ENCODE measurements at places on chromosomes 13 and 19. TPM values are rescaled to one million over a fixed set of nuclear protein-coding genes. Genes with fewer than 3 reads are reported as not detected.

The AP1M2 gene
- total RNA-seq = 0.40 TPM

The CYP4F8 gene
- total RNA-seq = not detected

- DNase-seq = no peak
- no peak overlapping the region for H3K4me3 ChIP-seq
- no peak overlapping the region for H3K27ac ChIP-seq
- H3K4me1 ChIP-seq = no peaks in the 10 kb centered on the region
- H3K36me3 ChIP-seq = no peaks in the 10 kb centered on the region
These were observed 1587.0 kb upstream of the PRR20A start for GRCh38 chr13:55553701-55554100.

DNA sequence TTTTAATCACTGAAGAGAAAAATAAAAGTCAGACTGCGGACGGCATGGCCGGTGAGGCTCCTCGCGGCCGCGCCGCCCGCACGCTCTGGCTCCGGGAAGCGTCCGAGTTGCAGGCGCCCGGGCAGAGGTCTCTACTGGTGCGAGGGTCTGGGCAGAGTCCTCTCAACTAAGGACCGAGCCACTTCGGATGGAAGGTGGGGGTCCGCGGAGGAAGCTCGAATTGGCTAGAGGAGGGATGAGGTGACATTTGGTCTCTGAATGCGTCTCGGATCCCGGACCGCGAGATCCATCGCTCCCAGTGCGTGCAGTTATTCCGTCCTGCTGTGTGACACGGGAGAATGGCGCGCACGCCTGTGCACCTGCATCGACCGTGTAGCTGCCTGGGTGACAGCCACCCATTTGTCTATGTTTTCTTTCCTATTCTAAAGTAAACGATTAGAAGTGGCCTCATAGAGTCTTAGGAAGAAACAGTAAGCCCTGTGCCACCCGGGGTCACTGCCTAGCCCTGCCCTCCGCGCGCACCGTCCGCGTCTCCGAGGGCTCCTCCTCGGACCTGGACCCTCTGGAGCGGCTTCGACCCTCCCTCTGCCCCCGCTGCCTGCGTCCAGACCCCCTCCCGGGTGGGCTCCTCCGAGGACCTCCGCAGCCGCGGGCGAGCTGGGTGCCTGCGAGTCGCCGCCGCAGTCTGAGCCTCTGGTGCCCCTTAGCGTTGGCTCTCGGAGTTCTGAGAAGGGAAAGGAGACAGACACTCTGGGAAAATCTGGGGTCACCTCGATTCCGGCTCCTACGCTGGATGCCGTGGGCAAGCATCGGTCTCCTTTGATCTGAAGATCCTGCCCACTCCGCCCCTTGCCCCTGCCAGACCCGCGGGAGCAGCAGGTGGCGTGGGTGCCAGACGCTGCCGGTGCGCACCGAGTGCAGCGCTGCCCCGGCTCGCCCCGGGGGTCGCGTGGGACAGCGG, 347.4 kb downstream of the LIG4 start:
- no peaks in the 10 kb centered on the region for H3K27me3 ChIP-seq
- H3K27ac ChIP-seq = no peak overlapping the region
- peak overlapping the region; percentile 43 for H3K4me3 ChIP-seq
- peak; percentile 21 for DNase-seq
- H3K36me3 ChIP-seq = no peaks in the 10 kb centered on the region
- no peaks in the 10 kb centered on the region for H3K4me1 ChIP-seq

DNA sequence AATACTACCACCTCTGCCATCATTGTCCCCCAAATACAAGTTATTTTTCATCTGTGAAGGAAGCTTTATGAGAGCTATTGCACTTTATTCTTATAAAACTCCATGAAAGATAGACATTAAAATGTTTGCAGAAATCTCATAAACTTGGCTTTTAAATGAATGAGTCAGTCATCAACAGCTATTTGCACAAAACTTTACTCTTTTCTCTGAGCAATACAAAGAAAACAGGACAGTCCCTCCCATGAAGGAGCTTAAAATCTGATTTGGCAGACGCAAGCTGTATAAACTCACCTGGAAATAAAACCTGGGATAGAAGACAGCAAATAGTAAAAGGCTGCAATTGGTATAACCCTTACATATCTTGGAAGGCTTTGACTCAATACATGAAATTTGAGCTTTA, 16.6 kb upstream of the RCBTB1 start:
- DNase-seq = no peak
- no peak overlapping the region for H3K27ac ChIP-seq
- no peak overlapping the region for H3K4me3 ChIP-seq
- H3K36me3 ChIP-seq = no peaks in the 10 kb centered on the region

- no peak overlapping the region for H3K4me3 ChIP-seq
- DNase-seq = no peak
- H3K27me3 ChIP-seq = no peaks in the 10 kb centered on the region
- no peak overlapping the region for H3K27ac ChIP-seq
These were observed 11.1 kb upstream of the RAB3A start for GRCh38 chr19:18214779-18215433.

DNA sequence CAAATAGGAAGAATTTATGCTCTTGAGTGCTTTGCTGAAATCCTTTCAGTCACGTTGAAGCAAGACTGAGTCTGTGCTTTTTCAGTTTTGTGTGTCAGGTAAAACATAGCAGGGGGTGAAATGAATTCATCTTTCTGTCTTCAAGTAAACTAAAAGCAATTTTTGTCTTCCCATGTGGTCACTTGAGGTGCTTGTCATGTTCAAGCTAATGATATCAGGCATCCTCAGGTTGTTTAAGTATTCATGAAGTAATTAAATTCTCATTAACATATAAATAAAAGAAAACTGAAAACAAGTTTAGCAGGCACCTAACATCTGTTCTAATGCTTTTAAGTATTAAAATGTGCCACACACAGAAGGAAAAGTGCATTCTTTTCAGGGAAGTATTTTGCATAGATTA, 2701.3 kb downstream of the PCDH9 start:
- no peaks in the 10 kb centered on the region for H3K27me3 ChIP-seq
- H3K27ac ChIP-seq = no peak overlapping the region
- DNase-seq = no peak
- no peaks in the 10 kb centered on the region for H3K4me1 ChIP-seq
- no peaks in the 10 kb centered on the region for H3K36me3 ChIP-seq

DNA sequence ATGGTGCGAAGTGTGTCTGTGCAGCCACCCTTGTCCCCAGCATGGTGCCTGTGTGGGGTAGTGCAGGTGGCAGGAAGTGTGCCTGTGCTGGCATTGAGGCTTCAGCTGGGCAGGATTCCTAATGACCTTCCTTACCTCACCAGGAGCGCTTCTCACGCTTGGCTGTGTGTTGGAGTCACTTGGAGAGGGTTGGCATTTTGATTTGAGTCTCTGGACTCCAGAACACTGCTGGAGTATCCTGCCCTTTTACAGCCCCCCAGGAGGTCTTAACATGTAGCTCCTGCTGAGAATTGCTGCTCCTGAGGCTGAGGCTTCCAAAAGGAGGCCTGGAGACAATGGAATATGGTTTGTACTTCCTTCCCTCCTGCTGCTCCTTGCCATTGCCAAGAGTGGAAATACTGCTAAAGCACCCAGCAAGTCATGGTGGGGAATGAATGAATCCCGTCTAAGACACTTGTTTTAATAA, 87.1 kb downstream of the ARHGEF7 start:
- H3K36me3 ChIP-seq = no peaks in the 10 kb centered on the region
- no peak overlapping the region for H3K4me3 ChIP-seq
- no peaks in the 10 kb centered on the region for H3K27me3 ChIP-seq
- H3K27ac ChIP-seq = no peak overlapping the region

DNA sequence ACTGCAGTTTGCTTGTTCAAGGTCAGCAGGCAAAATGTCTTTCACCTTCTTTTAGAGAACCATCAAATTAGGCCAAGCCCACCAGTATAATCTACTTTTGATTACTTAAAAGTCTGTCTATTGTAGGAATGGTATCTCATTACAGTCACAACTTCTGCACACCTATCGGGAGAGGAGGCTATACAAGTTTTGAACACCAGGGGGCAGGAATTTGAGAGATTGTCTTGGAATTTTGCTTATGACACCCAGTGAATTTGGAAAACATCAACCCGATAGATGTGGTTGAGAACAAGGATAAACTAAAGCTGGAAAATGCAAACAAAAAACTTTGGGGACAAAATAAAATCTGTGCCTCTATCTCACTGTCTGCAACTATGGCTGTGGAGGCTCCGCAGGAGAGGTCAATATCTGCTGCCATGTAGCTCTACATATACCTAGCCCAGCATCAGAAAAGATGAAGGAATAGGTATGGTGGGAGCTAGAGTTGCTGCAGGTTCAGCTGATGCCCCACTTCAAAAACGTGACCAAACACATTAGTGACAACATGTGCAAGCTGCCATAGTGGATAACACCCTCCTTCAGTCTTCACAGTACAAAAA, 1299.2 kb upstream of the SPRY2 start:
- DNase-seq = peak; percentile 50
- no peaks in the 10 kb centered on the region for H3K36me3 ChIP-seq
- no peak overlapping the region for H3K4me3 ChIP-seq
- no peaks in the 10 kb centered on the region for H3K27me3 ChIP-seq

GRCh38 chr13:21328201-21328600, 130.9 kb downstream of the ZDHHC20 start:
- no peaks in the 10 kb centered on the region for H3K27me3 ChIP-seq
- no peaks in the 10 kb centered on the region for H3K36me3 ChIP-seq
- H3K27ac ChIP-seq = no peak overlapping the region
- DNase-seq = no peak
